ENCODE measurements at places on chromosomes 11 and 22. TPM values are rescaled to one million over a fixed set of nuclear protein-coding genes. Genes with fewer than 3 reads are reported as not detected.
A peak's percentile ranks its signal among the peaks of the same experiment; 100 is the strongest.

Gene TP53AIP1
- 0.31 TPM for polyA plus RNA-seq

Gene SLC6A5
- 0.01 TPM for polyA plus RNA-seq

Gene RDX
- polyA plus RNA-seq = 51.6 TPM

Gene CAT
- polyA plus RNA-seq = 120 TPM

Gene OR5P2
- not detected for polyA plus RNA-seq

Gene WNT11
- polyA plus RNA-seq = 14.4 TPM

Gene ZNF214
- polyA plus RNA-seq = 7.7 TPM

Gene KCNK4
- polyA plus RNA-seq = 0.09 TPM

Gene JAM3
- polyA plus RNA-seq = 15.7 TPM

Gene INSC
- polyA plus RNA-seq = 7.2 TPM

Gene NCF4
- 9.2 TPM for polyA plus RNA-seq

Gene SLC35E4
- 1.2 TPM for polyA plus RNA-seq

Gene CDCA5
- 11.3 TPM for polyA plus RNA-seq

GRCh38 chr11:134727636-134728035 lies 315.6 kb upstream of the B3GAT1 start:
- DNase-seq = no peak

GRCh38 chr11:106329273-106330018 lies 252.0 kb downstream of the AASDHPPT start:
- no peak for DNase-seq

GRCh38 chr11:19089421-19089820 lies 27.5 kb upstream of the ZDHHC13 start:
- no peak for DNase-seq

DNA sequence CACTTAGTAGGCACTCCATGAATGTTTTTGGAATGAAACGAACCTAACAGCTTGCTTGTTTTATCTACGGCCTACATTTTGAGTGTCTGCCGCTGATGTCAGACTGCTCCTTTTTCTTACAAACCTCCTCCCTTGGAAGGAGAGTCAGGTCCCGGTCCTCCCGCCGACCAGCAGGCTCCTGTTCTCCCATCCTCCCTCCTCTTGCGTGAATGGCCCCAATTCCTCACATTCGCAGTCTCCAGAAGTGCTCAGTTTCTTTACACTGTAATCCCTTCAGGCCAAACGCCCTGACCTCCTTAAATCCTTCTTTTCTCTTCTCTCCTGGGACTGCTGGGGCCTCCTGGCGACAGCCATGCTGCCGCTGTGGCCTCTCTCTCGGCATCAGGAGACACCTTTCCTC lies 82.6 kb upstream of the CSNK2A3 start:
- DNase-seq = no peak

DNA sequence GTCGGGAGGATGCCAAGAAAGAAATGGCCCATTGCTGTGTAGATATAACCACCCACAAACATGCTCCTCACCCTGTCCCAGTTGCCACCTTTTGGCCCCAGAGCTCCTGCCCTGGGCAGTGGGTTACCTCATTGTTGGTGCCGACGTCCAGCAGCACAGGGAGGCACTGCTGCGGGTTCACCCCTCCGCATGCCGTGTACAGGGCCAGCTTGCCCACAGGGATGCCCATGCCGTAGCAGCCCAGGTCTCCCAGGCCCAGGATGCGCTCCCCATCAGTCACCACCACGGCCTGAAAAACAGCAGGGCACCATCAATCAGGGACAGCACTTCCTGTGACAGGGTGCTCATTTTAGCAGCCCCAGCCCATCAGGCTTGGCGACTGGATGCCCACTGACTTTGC lies 123.1 kb downstream of the CCDC81 start:
- DNase-seq = no peak

DNA sequence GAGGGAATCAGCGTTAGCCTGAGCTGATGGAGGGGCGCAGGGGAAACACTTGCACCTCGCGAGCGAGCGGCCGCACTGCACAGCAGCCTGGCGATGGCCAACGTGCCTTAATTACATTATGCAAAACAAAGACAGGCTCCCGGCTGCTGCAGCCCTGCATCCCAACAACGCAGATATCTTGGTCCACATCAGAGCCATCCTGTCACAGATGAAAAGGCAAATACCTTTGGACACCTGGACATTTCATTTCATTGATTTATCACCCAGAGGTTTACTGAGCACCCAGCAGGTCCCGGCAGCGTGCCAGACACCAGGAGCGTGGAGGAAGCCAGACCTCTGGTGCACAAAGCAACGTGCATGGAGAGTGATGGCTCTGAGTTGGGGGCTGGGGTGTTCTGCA lies 843.0 kb downstream of the TBC1D22A start:
- no peak for DNase-seq

DNA sequence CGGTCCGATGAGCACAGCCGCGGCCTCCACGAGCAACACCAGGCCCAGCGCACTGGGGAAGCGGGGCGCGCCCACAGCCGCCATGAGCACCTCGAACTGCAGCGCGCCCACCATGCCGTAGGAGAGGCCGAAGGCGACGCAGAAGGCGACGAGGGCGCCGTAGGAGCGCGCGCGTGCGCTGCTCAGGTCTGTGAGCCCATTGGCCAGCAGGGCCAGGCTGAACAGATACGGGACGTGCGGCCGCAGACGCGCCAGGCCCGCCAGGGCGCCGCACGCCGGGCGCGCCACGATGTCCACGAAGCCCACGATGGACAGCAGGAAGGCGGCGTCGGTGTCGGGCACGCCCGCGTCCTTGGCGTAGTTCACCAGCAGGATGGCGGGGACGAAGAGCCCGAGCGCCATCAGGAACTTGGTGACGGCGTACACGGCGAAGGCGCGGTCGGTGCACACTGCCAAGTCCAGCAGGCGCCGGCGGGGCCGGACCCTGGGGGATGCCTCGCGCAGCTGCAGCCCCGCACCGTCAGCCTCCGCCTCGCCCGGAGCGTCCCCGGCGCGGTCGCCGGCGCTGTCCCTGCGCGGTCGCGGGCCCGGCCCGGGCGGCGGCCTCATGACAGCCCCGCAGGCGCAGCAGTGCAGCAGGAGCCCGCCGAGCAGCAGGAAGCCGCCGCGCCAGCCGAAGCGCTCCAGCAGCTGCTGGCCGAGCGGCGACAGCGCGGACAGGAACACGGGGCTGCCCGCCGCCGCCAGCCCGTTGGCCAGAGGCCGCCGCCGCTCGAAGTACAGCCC lies 2.9 kb downstream of the SLC16A8 start:
- DNase-seq = peak; percentile 64

GRCh38 chr22:17772249-17772957 lies 1.9 kb downstream of the BID start:
- DNase-seq = no peak

DNA sequence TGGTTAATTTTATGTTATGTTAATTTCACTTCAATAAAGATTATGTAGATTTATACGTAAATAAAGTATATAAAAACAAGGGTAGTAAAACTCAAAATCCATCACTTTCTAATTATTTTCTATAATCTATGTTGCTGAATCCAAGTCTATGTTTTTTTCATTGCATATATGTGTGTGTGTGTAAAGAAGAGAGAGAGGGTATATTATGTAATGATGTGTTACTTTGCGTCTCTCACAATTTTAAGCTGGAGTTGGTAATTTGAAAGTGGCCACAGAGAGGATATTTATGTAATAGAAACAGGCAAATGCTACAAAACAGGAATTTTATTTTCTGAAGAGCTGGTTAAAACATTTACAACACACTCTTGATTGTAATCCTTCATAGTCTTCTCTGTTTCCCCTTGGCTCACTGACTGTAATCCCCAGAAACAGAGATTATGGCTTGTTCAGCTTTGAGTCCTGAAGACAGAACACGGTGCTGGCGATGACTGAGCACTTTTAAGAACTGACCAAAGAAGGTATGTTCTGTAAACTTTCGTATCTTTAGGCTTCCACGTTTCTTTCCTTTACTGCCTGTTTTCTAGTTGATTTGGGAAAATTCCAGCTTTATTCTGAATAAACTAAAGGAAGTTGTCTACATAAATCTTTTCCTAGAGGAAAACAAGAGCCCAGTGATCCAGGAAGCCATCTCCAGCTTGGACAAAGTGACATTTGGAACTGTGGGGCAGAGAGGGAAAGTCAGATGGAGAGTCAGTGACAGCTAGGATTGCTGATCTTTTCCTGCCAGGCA lies 43.6 kb downstream of the OR2AG2 start:
- DNase-seq = no peak

DNA sequence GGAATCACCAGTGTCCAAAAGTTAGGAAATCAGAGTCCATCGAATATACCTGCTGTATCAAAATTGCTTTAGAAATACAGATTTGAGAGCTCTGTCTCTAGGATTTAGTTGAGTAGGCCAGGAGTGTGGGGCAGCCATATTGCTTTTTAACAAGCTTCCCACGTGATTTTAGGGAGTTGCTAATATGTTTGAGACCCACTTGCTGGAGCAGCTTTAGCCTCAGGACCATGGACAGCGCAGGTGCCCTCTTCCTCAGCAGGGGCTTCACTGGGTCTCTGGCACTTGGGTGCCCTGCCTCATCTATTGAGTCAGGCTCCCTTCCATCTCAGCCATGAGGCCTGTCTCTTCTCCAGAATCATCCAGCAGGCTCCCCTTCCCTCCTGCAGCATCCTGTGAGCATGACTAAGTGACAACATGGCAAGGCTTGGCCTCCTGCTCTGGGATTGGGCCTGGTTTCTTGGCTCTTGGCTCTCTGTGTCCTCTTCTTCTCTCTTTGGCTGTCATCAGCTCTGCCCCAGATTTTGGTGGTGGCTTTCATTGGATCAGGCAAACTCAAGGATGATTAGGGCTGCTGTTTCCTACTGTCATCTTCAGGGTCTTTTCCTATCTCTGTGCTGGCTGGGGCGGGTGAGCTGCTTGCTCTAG lies 70.0 kb downstream of the SGSM1 start:
- DNase-seq = no peak

DNA sequence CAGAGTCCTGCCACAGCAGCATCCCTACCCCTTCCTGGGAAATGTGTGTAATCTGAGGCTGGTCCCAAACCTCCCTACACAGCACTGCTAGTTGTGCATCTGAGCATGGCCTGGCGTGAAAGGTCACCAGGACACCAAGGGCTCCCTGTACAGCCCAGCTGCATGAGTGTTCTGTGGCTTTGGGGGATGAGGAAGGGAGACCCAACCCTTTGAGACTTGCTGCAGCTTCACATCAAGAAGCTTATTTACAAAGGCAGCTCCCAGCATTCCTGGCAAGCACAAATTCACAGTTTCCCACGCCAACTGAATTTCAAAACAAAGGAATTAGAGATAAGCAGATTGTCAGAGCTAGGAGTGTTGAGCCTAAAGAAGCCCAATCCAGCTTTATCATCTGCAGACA lies 32.2 kb downstream of the CSNK2A3 start:
- DNase-seq = no peak

GRCh38 chr22:50180727-50181521 lies 4.8 kb upstream of the TRABD start:
- no peak for DNase-seq

- no peak for DNase-seq
These were observed 84.0 kb upstream of the PITPNB start for GRCh38 chr22:28002863-28003565.

- DNase-seq = peak; percentile 51
These were observed 12.7 kb upstream of the TMEM218 start for GRCh38 chr11:125123947-125124617.

All from large intestine (tissue), 12 donors.